GM13976 (cell line): ENCODE measurements at places on chromosomes 12 and 14.

DNA sequence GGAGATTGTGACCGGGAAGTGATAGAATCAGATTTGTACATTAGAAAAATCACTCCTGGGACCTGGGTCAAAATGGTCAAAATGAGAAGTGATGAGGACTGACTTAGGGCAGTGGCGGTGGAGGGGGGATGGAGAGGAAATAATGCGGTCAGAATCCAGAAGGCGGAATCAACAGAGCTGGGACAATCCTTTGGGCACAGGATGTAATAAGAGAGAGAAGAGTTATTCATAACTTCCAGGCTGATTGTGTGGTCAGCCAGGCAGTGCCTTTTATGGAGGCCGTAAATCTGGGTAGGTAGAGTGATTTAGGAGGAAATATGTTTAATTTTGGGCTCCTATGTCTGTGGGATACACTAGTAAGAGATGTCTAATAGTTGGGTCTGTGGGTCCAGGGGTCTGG, 21.6 kb downstream of the FBXL14 start:
- DNase-seq = no peak

- no peak for DNase-seq
These were observed 37.4 kb downstream of the SLC6A15 start for GRCh38 chr12:84875241-84875640.

DNA sequence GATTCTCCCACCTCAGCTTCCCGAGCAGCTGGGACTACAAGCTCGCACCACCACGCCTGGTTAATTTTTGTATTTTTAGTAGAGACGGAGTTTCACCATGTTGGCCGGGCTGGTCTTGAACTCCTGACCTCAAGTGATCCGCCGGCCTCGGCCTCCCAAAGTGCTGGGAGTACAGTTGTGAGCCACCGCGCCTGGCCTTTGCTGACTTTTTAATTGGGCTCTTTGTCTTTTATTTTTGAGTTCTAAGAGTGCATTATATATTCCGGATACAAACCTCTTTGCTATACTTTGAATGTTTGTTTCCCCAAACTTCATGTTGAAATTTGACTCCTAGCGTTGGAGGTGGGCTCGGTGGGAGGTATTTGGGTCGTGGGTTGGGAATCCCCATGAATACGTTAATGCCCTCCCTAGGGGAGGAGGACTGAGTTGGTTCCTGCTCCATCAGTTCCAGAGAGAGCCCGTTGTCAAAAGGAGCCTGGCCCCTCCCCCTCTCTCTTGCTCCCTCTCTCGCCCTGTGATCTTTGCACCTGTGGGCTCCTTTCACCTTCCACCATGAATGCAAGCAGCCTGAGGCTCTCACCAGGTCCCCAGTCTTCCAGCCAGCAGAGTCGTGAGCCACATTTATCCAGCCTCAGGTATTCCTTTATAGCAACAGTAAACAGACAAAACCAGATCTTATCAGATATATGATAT, 103.2 kb upstream of the EVL start:
- no peak for DNase-seq

DNA sequence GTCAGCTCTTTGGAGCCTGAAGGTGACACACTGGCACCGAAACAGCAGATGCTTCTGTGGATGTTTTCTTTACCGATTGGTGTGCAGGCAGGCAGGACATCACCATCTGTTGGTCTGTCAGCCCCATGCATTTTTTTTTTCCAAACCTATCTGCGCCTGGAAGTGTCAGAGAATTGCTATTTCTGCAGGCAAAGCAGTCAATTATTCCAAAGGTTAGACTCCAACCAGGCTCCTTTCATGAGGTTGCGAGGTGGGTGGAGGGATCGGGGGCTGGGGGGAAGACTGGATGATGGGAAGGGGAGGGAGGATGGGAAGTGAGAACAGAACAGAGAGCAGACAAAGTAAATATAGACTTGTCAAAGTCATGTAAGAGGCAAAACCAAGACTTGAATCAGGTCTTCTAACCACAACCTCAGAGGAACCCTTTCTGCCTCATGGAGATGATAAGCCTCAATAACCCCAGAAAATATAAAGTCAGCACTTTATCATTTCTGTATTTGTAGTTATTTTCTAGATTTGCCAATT, 117.7 kb downstream of the OTOGL start:
- DNase-seq = no peak

GRCh38 chr12:50057896-50058670, 687 bp downstream of the ASIC1 start:
- no peak for DNase-seq

DNA sequence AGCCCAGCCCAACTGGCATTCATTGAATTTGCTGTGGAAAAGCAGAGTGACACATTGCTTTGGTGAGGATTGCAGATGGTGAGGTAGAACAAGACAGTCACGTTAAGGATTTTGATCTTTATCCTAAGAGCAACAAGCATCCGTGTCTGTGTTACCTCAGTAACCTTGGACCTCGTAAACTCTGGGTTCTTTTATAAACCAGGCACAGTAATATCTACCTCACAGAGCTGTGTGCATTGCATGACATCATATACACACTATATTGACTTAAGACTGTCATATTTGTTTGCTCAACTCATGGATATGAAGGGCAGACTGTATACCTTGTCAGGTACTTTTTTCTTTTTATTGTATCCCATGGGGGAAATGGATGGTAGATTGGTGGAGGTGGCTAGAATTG, 156.2 kb downstream of the ETV6 start:
- DNase-seq = no peak

DNA sequence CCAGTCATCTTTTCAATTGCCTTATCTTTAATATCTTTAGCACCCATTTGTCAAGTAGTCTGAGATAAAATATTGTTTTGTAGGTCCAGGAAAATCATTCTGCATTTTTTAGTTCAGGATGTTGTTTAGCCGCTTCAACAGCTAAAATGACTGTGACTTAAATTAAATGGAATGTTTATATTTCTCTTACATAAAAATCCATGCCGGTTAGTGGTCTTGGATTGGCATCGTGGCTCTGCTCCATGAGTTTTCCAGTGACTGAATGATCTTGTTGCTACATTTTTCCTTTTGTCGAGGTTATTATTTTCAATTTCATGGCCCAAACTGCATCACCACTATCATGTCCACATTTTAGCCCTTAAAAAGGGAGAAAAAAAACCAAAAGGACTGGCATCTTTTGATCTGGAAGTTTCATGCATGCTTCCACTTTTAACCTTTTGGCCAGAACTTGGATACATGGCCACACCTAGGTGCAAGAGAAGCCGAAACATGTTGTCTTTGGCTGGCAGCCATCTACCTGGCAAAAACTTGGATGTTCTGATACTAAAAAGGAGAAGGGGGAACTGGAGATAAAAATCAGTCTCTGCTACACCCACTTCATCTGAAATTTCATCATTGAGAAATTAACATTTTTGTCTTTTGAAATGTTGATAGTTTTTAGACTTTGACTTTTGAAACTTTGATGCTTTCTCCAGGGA, 142.4 kb downstream of the OTOGL start:
- DNase-seq = no peak
